ENCODE measurements at places on chromosomes 13 and 19.

GRCh38 chr19:3075605-3076431 is 13.5 kb upstream of the TLE5 start:
- peak; percentile 36 for DNase-seq

DNA sequence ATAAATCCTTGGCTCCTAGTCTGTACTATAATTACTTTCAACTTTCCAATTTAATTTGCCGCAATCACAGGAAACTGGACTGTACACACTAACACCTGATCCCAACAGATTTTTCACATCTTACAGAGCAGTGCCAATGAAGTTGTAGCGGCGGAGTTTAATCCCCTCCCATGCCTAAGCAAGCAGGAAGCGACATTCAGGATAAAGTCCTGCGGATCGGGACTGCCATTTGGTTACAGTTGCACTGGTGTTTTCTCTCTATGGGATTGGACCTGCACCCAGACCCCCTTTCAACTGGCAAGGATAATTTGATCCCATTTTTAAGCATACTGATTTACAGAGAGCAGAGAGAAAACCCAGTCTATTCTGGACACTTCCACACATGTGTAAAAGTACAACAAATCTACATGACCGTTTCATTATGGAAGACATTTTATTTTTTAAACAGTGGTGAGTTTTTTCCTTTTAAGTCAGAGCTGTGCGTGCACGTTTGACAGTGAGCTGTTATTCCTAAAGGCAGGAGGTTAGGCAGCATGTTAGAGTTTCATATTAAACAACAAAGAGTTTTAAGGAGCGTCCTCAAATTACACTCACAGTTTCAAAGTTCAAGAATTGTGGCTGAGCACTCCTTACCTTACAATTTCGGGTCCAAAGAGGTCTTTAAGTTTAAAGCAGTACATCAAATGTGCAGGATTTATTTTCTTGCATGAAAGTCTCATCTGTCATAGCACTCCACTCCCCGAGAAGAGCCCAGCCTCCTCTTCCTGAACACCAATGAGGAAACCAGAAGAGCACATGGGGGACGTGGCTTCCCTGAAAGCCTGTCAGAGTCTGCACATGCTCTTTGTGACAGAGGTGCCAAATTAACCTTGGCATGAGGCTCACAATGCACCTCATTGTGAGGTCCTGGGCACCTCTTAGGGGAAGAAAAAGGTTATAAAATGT is 141.6 kb upstream of the RFC3 start:
- peak; percentile 24 for DNase-seq

- DNase-seq = no peak
These were observed 43.3 kb upstream of the C13orf46 start for GRCh38 chr13:114017028-114017630.

DNA sequence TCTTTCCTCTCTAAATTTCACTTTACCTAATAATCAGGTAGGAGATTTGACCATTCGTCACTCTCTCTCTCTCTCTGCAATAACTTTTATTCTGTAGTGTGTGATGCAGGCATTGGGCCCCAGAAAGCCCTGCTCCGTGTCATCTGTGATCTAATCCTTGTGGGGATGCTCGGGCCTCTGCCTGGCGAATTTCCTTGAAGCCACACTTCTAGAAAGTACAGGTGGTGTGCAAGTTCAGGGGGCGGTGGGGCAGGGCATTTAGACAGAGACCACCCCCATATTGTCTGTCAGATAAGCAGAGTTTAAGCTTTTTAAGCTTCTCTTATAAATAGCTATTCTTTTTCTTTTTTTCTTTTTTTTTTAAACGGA is 53.4 kb upstream of the GPR12 start:
- DNase-seq = no peak

DNA sequence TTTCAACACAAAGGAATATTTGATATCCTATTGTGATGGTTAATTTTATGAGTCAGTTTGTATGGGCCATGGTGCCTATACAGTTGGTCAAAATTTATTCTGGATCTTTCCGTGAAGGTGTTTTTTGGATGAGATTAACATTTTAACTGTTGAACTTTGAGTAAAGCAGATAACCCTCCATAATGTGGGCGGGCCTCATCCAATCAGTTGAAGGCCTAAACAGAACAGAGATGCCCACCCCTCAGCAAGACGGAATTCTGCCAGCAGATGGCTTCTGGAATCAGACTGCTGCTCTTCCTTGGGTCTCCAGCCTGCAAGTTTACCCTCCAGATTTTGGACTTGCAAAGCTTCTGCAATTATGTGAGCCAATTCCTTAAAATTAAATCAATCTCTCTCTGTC is 16.0 kb downstream of the CSNK1A1L start:
- no peak for DNase-seq

- DNase-seq = peak; percentile 74
These were observed 1375.6 kb downstream of the EFNB2 start for GRCh38 chr13:105159841-105160240.

- DNase-seq = no peak
These were observed 66.7 kb downstream of the GPR12 start for GRCh38 chr13:26693749-26694463.

GRCh38 chr13:90118467-90119071 is 1228.9 kb upstream of the MIR17HG start:
- no peak for DNase-seq

DNA sequence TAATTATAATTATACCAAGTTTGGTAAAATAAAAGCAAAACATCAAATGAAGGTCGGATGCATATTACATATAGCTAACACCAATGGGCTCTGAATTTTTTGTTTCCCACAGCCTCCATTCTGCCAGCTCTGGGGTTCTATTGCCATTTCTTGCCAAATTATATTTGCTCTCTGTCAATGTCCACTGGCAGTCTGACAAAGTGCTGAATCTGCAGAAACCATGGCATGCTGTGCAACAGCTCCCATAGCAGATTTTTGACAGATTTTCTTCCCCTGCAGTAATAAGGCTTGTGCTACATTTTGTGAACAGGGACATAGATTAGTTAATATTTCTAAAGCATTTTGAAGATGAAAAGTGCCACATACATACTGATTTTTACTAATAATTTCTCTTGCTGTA is 1102.1 kb downstream of the DIAPH3 start:
- no peak for DNase-seq

DNA sequence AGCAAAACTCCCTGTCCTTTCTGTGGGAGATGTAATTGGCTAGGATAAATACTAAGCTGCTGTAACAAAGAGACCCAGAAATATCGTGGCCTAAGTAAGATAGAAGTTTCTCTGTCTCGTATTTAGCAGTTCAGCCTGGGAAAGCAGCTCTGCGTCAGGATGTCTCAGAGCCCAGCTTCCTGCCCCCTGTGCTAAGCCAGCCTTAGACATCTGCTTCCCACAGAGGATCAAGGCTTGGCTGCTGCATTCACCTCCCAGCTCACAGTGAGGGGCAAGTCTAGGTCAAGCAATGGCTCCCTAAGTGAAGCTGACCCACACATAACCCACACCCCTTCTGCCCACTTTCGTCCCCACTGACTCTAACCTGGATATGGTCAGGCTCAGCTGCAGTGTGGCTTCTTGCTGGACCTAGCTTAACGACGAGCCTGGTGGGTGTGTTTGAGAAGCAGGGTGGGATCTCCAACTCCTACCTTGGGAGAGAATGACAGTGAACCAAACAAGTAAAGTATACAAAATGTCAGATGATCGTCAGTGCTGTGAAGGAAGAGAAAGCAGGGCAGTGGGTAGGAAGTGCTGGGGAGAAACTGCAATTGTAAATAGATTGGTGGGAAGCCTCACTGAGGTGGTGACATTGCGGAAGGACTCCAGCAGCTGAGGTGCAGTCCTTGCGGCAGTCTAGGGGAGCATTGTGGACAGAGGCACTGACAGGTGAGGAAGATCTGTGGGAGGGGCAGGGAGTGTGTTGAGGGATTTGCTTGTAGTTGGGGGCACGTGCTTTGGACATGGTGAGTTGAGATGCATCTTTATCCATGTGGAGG is 82.9 kb downstream of the TNFRSF19 start:
- DNase-seq = no peak

- DNase-seq = no peak
These were observed 7.3 kb downstream of the IGSF23 start for GRCh38 chr19:44620667-44621066.

DNA sequence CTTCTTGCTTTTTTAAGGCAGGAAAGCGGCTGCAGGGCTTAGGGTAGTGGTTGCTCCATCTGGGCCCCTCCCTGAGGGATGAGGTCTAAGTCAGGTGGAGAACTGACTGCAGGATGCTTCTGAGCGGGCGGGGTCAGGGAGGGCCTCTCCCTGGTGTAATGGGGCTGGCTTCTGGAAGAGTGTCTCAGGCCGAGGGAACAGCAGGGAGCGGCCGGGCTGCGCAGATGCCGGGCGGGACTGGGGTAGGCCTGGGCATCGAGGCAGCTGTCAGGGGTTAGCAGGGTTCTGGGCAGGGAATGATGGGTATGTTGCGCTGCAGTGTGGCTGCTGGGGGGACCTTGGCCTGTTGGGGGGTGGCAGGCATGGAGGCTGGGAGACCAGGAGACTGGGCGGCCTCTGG is 2.7 kb downstream of the FAM174C start:
- no peak for DNase-seq

- no peak for DNase-seq
These were observed 930 bp downstream of the ZNF583 start for GRCh38 chr19:56405062-56405461.

DNA sequence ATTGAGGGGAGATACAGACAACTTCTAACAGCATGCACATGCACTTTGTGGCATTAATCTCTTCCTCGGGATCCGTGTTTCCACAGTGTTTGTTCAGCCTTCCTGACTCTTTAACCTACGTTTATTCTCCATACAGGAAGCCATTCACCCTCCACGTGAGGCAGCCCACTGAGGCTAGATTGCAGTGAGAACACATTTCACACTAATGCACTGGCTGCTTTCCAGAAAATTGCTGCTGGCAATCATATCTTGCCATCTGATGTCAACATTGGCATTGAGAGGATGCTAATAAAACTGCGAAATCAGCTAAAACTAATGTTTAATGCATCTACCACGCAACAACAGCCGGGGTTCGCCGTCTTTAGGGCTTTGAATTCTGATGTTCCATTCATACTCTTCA is 30.0 kb downstream of the DCLK1 start:
- peak; percentile 18 for DNase-seq

DNA sequence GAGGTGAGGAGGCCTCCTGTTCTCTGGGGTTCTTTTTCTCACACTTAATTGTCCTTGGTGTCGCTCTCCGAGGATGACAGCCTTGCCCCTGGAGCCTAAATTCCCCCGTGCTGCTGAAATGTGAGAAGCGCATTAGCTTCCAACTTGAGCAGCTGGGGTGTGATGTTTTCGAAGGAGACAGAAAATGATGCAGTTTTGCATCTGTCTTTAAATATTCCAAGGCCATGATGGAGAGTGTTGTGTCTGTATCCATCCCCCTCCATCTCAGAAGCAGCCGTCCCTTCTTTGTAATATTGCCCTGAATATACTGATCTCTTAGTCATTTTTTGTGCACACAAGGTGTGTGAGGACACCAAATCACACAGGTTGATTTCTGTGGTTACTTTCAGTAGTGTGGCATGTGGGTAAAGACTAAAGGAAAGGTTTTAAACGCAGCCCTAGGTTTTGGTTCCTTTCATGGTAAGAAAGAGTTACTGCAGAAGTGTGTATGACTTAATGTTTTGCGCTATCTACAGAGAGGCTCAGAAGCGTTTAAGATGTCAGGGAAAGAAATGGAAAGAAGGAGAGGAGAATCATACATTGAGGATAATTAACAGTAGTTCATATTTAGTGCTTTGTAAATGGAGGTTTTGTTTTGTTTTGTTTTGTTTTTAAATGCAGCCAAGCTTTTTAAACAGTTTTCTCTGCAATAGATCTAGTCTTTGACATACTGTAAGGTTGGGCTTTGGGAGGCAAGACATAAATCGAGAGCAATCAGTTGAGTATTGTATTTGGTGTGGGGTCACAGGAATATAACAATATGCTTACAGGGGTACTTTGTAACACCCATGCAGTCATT is 1.6 kb downstream of the NBEA start:
- no peak for DNase-seq

DNA sequence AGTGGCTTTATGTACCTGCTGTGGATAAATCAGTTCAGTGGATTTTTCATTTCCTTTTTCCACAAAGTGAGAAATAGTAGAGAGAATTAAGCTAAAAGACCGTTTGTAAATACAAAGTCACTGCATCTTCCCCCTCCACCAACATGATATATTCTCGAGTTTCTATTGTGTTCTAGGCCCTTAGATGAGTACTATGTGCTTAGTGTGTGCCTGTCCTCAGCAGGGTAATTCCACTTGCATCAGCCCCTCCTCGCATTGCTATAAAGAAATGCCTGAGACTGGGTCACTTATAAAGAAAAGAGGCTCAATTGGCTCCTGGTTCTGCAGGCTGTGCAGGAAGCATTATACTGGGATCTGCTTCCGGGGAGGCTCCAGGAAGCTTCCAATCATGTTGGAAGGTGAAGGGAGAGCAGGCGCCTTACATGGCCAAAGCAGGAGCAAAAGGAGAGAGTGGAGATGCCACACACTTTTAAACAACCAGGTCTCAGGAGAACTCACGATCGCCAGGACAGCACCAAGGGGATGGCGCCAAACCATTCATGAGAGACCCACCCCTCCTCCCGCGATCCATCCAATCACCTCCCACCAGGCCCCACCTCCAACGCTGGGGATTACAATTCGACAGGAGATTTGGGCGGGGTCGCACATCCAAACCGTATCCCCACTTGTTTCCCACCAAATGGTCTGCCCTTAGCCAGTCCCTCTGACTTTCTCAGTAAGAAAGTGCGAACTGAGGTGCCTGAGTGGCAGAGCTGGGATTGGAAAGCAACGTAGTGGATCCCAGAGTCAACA is 102.3 kb upstream of the ABCC4 start:
- DNase-seq = no peak

DNA sequence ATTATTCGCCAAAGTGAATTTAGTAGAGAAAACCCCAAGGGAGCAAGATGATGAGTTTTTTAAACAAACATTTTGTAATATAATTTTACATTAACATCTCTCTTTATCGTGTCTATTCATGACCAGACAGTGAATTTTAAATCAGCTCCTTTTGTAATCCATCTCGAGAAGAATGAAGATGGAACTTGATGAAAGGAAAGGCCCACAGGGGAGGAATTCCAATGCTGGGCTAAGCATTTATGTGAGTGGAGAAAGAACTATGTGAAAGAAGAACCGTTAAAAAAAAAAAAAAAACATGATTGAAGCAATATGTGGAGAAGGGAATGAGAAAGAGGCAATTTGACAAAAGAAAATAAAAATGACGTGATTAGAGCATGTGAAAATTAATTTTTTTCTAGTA is 170.6 kb downstream of the KCTD12 start:
- DNase-seq = no peak

DNA sequence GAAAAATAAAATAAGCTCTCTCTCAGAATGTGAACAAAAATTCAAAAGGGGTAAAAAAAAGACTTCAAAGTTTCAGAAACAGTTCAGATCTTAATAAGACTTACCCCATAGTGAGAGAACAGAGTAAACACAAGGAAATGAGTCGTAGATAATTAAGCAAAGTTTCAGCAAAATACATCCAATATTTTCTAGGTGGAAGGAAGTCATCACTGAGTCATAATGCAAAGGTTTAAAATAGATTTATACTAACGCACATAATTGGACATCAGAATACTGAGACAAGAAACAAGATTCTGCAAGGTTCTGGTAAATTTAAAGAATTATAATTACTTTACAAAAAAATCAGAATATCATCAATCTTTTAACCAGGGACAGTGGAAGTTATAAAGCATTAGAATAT is 1370.7 kb upstream of the ATXN8OS start:
- no peak for DNase-seq

GRCh38 chr19:58243351-58243750 is 14.6 kb downstream of the ZNF544 start:
- no peak for DNase-seq

- DNase-seq = no peak
These were observed 3.3 kb downstream of the DOT1L start for GRCh38 chr19:2166741-2167738.

All from DMS153 (cell line).